ENCODE measurements at places on chromosomes 7 and 10.
A peak's percentile ranks its signal among the peaks of the same experiment; 100 is the strongest.

DNA sequence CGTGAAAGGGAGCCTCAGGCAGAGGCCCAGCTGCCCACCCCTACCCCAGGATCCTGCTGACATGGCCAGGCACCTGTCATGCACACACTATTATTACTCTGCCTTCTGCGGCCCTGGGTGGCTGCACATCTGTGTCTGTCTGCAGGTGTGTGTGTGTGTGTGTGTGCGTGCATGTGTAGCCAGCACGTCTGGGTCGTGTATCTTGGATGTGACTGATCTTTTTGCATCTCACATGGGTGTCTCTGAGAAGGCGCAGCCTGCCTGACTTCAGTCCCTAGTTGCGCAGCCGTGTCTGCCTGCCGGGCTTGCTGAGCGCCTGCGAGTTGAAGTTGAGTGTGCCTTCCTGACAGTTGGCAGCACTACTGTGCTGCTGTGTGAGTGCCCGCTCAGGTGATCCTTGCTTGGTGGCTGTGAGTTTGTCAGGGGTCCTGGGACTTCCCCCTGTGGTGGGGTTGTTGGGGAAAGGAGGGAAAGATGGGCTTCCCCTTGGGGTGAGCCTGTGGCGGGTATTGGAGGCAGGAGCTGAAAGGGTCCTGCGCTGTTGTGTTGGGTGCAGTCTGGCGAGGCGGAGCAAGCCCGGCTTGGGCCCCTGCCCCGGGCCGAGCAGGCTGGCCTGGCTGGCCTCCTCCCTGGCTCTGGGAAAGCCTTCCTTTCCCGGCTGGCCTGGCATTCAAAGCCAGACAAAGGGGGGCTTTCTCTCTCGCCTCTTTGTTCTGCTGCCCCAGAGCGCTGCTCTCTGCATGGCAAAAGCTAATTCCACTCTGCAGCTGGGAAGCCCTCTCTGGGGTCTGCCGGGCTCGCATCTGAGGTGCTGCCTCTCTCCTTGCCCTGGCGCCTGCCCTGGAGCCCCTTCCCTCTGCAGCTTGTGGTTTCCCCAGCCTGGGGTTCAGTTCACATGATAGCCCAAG is 4.9 kb downstream of the TRIM8 start:
- ATAC-seq: no peak

DNA sequence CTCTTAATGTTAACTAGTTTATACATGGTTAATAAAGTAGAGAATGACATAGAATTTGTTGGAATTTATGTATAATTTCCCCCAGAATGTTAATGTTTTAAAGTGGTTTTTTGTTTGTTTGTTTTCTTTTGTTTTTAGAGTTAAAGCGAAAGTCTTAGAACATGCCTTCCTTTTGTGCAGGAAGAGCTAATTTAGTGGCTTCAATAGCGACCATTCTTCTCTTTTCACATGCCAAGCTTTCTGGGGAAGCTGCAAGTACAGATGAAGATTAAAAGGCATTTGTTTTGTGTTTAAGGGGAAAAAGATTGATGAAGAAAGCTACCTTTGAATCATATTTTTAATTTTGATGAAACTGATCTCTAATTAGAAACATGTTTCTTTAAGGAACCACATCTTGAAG is 256.3 kb upstream of the CSTF2T start:
- ATAC-seq: no peak

GRCh38 chr10:5645944-5646617 is 20.3 kb downstream of the ASB13 start:
- ATAC-seq: no peak

DNA sequence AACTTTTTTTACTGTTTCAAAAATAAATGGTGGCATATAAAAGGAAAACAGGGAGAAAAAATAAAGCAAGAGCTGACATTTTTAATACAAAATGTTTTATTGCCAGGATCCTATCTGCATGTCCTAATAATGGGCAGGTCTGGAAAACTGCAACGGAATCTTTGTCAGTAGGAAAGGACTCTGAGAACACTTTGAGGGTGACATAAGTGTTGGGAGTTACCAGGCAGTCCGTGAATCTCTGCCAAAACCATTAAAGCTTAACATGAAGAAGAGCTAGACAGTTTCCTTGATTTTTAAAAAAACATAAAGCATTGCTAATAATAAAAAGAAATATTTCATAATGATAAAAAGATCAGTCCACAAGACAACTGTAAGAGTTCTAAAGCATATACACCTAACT is 80.7 kb downstream of the AGMO start:
- no peak for ATAC-seq

- ATAC-seq: no peak
These were observed 43.5 kb upstream of the ZRANB1 start for GRCh38 chr10:124898471-124898870.

DNA sequence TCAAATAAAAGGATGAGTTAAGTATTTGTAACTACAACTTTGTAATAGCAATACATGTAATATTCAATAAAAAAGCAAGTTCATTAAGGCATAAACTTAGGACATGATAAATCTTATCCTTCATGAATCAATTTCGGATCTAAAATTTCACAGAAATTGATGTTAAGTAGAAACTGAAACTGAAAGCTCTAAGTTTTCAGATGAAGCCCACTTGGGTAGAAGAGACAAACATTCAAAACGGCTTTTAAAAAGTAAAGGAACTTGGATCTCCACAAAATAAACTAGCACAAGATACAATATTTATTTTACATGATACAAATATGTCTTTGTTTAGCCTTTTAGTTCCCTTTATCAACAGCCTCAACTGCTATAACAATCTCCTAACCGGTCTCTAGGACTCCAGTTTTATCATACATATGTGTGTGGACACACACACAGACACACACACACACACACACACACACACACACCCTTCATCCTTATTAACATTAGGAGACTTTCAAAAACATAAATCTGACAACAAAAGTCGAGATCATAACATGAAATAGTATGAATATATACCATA is 83.7 kb downstream of the USP6NL start:
- ATAC-seq: no peak

GRCh38 chr7:35799846-35800717 is 775 bp upstream of the SEPTIN7 start:
- peak; percentile 36 for ATAC-seq

DNA sequence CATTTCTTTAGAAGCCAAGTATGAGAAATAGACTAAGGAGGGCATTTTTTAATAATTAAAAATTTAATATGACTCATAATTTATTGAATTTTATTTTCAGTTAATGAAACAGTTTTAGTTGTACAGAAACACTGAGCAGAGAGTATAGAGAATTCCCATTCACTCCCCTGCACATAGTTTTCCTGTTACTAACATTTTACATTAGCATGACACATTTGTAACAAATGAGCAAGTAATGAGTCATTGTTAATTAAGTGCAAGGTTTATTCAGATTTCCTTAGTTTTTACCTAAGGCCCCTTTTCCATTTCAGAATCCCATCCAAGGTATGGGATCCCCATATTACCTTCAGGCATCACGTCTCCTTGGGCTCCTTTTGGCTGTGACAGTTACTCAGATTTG is 271.5 kb upstream of the FZD8 start:
- ATAC-seq: no peak

DNA sequence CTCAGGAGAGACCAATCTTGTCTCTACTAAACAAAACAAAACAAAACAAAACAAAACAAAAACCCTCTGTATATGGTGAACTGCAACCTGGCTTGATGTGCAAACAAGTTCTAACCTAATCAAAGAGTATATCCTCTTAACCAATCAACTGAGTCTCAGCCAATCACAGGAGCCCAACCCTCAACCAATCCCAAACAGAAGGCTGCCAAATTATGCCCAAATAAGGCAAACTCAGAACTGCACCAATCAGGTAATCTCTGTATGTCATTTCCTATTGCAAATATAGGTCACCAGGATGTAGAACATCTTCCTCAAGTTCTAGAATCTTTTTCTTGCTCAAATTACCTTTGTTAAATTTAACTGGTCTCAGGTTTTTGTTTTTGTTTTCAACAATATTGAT is 5.2 kb downstream of the FAM133B start:
- ATAC-seq: no peak

DNA sequence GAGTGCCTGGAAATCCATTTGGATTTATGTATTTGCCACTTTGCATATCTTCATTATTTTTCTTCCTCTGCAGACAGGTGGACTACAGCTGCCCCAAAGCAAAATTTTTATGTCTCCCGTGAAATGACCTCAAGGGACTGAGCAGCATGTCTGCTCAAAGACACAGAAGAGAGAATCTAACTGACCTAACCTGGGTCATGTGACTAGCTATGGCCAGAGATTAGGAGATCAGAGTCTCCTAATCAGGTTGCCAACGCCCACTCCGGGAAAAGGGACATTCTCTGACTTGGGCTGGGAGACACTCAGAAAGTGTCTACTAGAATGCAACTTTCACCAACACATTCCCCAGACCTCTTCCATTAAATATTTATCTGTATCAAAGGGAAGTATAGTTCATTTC is 2.5 kb upstream of the BAMBI start:
- no peak for ATAC-seq

GRCh38 chr7:50714857-50715256 is 67.8 kb downstream of the GRB10 start:
- no peak for ATAC-seq

DNA sequence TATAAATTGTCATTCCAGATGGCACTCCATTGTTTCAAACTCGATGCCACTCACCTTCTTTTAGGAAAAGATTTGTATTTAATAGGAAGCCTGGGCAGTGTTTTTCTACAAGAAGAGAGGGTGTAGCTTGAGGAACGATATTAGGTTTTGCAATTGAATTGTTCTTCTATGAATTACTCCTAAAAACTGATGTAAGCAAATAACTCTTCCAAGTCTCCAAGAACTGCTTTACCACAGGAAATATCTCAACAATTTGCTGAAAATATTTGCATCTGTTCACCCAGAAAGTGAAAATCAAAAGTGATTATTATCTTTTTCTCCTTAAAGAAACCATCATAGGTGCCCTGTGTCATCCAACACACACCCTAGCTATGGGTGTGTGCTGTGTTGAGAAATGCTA is 261.3 kb upstream of the MEOX2 start:
- ATAC-seq: no peak

DNA sequence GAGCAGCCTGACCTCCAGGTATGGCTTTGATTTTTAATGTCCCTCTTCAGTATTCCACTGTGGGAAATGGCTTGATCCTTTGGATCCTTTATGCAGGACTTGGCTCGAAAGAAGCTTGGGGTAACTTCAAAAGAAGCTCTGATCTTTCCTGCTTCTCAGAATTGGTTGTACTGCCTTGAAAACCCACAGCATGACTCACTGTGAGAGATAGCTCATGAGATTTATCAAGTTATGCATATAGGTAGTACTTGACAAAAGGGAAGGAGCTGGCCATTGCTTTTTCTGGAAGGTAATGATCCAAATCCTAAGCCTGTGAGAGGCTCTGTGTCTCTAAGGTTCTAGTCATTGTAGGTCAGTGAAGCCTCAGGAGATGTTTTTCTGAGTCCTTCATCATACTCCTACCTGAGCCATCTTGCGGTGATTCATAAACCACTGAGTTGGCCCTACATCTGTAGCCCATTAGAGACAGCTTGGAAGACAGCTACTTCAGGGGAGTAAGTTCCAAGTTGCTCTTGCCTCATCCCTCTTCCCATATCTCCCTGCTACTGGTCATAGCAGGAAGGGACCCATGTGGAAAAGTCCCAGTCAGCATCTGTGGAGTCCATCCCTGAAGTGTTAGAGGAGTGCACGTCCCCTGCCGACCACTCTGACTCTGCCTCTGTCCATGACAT is 36.7 kb upstream of the NFKB2 start:
- ATAC-seq: peak; percentile 84

GRCh38 chr10:79393924-79394610 is 46.8 kb downstream of the PPIF start:
- ATAC-seq: no peak

GRCh38 chr7:70053421-70053820 is 455.1 kb downstream of the AUTS2 start:
- ATAC-seq: no peak

GRCh38 chr10:79397575-79398303 is 47.7 kb downstream of the ZCCHC24 start:
- no peak for ATAC-seq

DNA sequence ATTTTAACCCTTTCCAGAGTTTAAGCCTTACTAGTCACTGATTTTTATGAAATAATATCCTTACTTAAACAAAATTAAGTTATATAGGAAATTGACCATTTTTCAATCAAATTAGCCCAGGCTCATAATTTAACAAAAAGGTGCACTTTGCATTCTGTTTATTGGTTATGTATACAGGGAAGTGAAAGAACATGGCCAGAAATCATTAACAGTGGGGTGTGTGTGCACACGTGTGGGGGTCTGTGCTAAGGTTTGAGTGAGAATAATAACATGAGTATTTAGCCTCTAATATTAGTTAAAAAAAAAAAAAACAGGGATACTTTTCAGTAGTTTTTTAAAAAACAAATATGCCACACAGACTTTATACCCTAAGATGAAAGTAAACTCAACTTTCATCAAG is 510.5 kb upstream of the PFKP start:
- ATAC-seq: no peak

GRCh38 chr7:76011442-76011861 is 17.1 kb upstream of the TMEM120A start:
- ATAC-seq: no peak

GRCh38 chr7:43666938-43667337 is 62.4 kb downstream of the COA1 start:
- ATAC-seq: no peak

DNA sequence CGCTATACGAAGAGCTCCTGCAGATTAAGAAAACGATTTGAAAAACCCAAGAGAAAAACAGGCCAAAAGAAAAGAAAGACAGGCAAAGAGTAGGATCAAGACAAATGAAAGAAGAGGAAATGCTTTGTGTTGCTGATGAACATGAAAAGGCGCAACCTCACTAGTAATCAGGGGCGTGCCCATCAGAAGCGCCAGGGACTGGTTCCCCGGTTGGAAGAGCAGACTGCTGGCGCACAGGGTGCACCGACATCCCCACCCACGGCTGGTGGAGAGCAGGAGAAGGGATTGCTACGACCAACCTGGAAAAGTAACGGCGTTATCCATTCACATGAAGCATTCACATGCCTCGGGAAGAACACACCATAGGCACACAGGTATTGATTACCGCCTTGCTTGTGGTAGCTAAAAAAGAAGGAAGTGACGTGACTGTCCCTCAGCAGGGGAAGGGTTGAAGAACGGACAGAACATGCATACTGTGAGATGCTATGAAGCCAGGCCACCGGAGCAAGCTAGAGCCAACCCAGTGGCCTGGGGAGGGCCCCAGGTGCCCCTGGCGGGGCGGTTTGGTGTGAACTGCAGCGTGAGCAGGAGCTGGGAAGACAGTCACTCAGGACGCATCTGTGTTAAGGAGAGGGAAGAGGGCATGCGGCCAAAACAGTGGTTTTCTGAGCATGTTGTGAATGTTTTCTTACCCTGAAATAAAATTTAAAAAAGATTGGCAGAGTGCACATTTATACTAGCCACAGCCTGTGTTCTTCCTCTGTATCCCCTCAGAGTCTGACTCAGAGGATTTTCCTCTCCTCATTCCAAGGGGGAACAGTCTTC is 18.3 kb downstream of the AGAP3 start:
- no peak for ATAC-seq

All from activated CD4-positive, CD25-positive, alpha-beta regulatory T cell treated with anti-CD3 and anti-CD28 coated beads, Interleukin-2, amount 50 U/mL, for 24 hours (primary cell).